IPS DF 19.7 (cell line): ENCODE measurements at places on chromosomes 7 and 10.

GRCh38 chr7:102317231-102318059, 30.8 kb downstream of the SH2B2 start:
- DNase-seq: no peak

DNA sequence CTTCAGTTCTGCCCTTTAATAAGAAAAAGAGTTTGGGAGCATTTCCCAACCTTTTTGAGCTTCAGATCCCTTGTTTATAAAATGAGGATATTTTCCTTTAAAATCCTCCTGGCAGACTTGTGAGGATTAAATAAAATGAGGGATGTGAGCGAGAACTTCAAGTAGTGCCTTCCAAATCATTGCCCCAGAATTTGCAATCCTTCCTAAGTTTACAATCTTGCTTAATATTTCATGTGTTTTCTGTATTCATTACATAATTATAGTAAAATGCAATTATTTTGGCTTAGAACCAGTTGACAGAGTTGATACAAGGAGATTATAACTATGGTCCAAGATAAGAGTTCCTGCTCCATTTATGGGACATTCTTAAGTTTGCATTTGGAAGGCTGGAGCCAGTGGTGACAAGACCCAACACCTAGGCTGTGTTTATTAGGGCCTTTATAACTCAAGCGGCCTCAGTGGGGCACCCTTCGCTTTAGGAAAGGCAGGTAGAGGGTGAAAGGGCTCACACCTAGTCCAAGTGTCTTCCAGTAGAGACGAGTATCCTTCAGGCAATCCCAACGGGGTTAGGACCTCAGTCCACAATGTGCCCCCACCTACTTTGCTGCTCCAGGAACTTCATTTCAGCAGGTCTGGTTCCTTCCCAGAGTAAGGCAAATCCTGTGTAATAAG, 317.5 kb downstream of the WDR11 start:
- DNase-seq: no peak

- DNase-seq: no peak
These were observed 146.9 kb downstream of the KCNMA1 start for GRCh38 chr10:77490534-77491314.

- DNase-seq: no peak
These were observed 18.1 kb upstream of the OIT3 start for GRCh38 chr10:72875250-72876055.

DNA sequence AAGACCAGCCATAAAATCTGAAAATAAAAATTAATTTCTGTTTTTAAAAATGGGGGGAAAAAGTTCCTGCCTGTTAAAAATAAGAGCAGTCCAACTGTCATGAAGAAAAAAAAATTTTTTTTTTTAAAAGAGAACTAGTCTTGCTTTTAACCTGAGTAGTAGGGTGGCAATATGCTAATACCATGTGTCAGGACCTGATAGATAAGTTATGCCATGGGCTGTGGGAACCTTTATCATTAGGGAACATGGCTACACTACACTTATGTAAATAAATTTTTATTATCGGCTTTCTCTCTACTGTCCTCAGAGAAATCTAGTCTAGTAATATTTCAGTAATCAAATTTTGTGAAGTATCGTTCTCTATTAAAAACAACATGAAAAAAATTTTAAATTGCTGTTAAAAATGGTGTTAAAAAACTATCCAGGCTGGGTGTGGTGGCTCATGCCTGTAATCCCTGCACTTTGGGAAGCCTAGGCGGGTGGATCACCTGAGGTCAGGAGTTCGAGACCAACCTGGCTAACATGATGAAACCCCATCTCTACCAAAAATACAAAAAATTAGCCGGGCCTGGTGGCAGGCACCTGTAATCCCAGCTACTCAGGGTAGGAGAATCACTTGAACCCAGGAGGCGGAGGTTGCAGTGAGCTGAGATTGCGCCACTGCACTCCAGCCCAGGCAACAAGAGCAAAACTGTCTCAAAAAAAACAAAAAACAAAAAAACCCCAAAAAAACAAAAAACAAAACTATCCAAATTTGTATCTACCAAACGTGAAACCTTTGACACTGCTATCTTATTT, 20.7 kb downstream of the NT5C3A start:
- DNase-seq: no peak

DNA sequence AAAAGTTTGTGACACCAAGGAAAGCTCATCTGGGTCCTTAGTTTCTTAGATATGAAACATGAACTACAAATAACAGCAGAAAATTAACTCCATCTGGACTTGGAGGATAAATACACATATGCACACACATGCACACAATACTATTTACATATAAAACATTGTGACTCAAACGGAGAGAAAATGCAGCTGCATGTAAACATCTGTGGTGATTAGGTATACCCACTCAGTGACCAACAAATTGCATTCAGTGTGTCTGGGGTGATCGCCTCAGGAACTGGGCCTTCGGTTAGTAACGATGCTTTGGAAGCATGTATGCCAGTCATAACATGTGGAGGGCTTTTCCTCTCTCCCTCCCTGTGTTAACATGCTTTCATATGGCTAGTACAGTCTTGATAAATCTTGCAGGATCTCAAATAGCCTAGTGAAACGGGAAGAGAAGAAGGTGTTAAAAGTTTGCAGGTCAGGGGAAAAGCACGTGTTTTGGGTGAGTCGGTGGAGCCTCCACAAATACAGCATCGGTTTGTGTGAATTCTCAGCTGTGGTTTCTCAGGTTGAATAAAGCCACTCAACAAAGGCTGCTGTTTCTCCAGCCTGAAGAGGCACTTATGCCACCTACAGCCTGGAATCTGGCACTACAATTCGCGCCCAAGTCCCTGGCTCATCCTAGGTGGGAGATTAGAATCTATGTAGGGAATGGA, 8.7 kb upstream of the GLRX3 start:
- no peak for DNase-seq

GRCh38 chr7:30238721-30239441, 45.5 kb upstream of the ZNRF2 start:
- no peak for DNase-seq
